Cardiac septum (tissue), 1 donor: ENCODE measurements at places on chromosomes 7 and 10. TPM values are rescaled to one million over a fixed set of nuclear protein-coding genes. Genes with fewer than 3 reads are reported as not detected.

Gene PLA2G12B
- total RNA-seq = not detected

Gene STAG3
- total RNA-seq = 0.43 TPM

Gene HOXA4
- 1.1 TPM for total RNA-seq

Gene FAM24B
- total RNA-seq = 0.43 TPM

Gene ABCB1
- 5.0 TPM for total RNA-seq

Gene FAM25G
- total RNA-seq = not detected

Gene FOXI2
- 0.24 TPM for total RNA-seq

Gene GIMAP7
- 13.0 TPM for total RNA-seq

DNA sequence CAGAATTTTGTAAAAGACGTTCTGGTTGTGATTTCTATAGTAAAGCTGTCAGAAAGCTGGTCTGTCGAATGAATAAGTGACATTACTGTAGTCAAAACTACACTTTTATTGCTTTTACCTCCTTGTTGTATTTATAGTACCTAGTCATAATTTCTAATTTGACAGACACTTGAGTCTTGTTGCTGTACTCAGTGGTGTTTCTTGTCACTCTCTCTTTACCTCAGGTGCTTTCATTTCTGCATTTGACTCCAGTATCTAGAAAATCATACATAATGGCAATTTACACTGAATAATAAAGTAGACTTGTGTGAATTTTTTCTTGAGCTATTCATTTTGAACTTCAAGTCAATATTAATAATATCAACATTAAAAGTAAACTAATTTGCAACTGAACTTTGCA is 257.6 kb upstream of the TEX47 start:
- no peak for DNase-seq

- DNase-seq = no peak
Observed at GRCh38 chr10:44369854-44370253, 15.0 kb downstream of the CXCL12 start.

DNA sequence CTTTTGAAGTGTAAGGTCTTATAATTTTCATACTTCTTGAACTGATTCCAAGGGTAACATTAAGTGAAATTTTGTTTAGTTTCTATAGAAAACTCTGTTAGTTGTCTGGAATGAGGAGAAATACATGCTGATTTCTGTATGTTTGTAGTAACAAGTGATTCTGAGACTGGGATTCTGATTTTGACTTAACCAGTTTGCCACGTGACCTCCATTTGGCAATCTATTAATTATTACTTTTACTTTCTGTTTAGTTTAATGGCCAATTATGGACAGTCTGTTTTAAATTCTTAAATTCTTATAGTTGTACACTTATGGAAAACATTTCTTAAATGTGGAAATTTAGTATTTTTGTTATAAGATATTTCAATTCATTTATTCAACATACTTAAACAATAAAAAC is 163.1 kb downstream of the ADK start:
- no peak for DNase-seq

DNA sequence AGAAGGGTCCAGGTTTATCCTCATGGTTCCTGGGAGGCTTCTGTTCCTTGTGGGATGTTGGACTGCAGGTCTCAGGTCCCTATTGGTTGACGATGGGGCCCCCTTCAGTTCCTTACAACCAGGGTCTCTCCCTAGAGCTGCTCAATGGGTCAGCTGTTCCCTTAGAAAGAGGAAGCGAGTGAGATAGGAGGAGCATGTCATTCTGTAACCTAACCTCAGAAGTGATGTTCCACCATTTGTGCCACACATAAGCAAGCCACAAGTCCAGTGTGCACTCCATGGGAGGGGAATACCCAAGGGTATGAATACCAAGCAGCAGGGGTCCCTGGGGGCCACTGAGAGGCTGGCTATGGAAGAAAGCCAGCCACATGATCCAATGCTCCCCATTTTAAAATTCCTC is 192.7 kb downstream of the GATA3 start:
- no peak for DNase-seq

DNA sequence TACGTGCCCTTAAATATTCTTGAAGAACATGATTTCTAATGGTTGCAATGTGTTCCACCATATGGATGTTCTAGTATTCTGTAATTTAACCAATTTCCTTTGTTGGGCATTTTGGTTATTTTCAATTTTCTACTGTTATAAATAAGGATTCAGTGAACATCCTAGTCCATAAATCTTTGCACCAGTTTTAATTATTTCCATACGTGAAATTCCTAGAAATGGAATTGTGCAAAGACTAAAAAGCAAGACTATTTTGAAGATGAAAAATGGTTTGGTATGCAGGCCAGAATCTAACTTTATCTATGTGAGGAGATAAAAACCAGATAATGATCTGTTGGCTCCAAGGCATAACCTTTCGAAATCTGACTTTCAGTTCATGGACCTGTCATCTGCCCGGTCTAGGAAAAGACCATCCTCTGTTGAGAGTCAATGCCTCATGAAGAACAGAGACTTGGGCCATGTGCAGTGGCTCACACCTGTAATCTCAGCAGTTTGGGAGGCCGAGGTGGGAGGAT is 633.2 kb upstream of the NRP1 start:
- no peak for DNase-seq

GRCh38 chr10:124742413-124743190 is 1.6 kb downstream of the FAM53B start:
- DNase-seq = no peak

DNA sequence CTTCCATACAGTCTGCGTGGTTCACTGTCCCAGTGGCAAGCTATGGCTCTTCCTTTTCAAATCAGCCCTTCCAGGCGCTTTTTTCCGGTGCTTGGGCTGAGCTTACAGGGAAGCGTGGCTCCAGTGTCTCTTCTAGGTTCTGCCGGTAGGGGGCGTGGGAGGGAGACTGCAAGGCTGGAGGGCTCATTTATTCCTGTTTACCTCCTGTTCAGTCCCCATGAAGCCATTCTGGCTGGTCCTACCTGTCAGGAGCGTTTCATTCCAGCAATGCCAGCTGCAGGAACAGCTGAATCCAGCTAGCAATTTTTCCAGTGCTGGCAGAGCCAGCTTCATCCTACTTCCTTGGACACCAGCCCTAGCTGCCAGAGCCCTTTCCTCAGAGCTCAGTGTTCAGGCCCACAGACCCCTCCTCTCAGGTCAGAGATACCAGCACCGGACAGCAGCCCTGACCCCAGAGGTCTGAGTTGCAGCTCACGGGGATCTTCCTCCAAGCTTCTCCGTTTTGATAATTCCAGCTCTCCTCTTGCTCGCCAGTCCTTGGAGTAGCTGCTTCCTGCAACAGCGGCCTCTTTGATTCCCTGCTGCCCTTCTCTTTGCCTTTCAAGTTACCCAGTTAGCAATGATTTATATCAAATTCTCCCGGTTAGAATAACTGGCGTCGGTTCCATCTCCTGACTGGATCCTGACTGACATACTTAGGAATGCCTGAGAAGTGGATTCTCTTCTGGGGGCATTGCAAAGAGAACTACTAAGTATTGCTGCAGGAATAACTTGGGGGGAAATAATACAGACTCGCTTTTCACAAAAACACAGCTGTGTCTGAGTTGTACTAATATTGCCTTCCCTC is 129.8 kb downstream of the FRMD4A start:
- no peak for DNase-seq

- DNase-seq = no peak
Observed at GRCh38 chr7:15041226-15041625, 138.7 kb upstream of the DGKB start.

DNA sequence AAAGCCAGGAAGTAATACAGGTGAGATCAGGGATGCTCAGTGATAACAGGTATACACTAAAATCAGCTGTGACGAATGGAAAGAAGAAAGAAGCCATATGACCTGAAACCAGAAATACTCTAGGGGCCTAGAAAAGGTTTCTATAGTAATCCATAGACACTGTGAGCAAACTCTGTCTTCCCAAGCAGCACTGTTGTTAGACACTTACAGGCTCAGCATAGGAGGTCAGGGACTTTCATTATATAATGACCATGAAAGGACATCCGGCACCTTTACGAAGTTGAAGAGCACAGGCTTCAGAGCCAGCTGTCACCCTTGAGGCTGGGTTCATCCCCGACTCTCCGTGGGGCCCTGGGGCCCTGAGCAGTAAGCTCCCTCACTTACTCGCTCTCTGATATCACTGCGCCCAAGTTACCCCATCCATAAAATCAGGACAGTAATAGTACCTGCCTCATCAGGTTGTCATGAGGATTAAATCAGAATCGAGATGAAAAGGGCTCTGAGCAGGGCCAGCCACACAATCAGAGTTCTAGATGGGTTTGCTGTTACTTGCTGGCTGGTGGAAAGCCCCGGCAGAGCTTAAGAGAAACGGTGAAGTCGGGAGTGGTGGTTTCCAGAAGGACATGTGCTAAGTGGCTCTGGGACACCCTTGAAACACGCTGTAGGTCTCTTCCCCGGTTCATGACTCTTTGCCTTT is 79.5 kb downstream of the ITIH5 start:
- no peak for DNase-seq

DNA sequence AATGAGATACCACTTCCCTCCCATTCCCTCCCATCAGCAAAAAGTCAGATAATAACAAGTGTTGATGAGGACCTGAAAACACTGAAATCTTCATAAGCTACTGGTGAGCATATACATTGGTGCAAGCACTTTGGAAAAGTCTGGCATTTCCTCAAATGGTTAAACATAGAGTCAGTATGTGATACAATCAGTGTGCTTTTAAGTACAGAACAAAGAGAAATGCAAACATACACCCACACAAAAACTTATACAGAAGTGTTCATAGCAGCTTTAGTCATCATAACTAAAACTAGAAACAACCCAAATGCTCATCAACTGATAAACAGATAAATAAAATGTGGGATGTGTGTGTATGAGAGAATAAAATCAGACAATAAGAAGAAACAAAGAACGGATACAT is 261.9 kb downstream of the ELMO1 start:
- no peak for DNase-seq

DNA sequence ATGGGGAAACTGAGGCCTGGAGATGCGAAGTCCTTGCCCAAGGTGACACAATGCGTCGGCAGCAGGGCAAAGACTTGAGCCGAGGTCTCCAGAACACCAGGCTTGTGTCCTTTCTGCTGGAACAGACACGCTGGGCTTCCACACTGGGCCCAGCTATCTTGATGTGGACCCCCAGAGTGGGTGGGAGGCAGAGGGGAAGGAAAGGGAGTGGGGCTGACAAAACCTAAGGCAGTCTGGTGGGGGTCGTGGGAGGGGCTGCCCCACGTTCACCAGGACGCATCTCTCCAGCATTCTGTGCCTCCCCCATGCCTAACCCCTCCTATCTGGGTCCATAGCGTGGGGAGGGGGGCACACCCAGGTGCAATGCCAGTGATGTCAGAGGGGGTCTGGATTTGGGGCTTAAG is 38.1 kb downstream of the PPIF start:
- no peak for DNase-seq

- DNase-seq = no peak
Observed at GRCh38 chr7:124188576-124188975, 155.7 kb upstream of the TMEM229A start.

GRCh38 chr10:77187376-77187999 is 450.1 kb downstream of the KCNMA1 start:
- DNase-seq = no peak

GRCh38 chr7:77954773-77955555 is 156.4 kb downstream of the PHTF2 start:
- DNase-seq = no peak

DNA sequence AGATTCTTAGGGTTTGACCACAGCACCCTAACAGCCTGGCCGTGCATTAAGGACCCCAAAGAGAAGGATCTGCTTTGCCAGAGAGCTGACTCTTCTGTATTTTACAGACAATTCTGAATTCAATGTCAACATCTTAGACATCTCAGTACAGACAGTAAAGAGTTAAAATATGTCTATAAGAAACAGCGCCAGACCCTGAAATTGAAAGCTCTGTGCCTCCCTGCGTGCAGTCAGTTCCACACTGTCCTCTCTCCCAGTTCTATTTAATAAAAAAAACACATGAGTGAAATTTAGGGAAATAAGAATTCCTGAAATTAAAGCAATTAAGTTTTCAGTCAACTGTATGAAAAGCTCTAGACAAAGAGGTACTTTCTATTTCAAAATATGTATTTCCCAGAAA is 45.1 kb downstream of the MET start:
- no peak for DNase-seq

GRCh38 chr10:87092861-87093631 is 1.6 kb downstream of the GLUD1 start:
- no peak for DNase-seq

- no peak for DNase-seq
Observed at GRCh38 chr7:142443216-142444010, 185.6 kb upstream of the PRSS58 start.

GRCh38 chr7:148480479-148481146 is 110.0 kb upstream of the C7orf33 start:
- DNase-seq = peak; percentile 29
